ENCODE measurements at places on chromosomes 12 and 14.

- no peak for DNase-seq
These were observed 65.3 kb downstream of the PDE6H start for GRCh38 chr12:15038137-15038536.

DNA sequence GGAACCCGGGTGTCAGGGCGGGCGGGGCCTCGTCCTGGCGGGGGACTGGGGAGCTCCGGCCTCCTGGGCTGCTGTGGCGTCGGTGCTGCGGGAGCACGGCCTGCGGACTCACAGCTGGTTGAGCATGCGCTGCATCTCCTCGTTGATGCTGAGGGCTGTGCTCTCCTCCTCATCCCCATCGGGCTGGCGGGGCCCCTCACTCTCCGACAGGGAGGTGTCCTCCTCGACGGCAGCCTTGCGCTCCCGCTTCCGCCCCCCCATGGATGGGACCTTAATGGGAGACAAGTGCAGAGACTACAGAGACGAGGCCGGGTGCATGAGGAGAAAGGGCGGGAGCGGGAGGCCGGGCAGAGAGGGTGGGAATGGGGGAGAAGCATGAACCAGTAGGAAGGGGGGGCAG lies 7.3 kb downstream of the IFFO1 start:
- no peak for DNase-seq

DNA sequence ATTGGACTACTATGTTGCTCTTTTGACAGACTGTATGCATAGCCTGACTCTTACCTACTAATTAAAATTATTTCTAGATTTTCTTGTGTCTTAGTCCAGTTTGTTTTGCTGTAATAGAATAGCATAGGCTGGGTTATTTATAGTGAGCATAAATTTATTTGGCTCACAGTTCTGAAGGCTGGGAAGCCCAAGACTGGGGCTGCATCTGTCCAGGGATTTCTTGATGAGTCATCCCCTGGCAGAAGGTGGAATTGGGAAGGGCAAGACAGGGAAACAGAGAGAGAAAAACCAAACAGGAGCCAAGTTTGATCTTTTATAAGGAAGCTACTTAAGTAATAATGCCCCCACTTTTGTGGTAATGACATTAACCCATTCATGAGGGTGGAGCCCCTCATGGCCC lies 759.2 kb upstream of the LRFN5 start:
- DNase-seq, result no peak

DNA sequence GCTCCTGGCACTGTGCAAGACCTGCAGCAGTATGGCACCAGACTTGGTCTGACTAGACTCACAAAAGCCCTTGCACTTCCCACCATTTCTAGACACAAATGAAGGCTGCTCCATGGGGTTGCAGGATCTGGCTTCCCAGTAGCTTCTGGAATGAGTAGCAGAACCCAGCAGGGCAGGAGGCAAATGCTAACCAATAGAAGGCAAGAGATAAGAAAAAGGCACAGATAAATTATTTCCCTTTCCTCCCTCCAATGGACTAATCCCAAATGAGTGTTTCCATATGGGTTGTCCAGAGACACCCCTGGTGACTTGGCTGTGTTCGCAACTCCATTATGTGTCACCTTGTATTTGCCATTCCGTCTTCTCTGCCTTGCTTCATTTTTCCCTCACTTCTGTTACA lies 49.7 kb downstream of the KIF21A start:
- DNase-seq, result no peak

DNA sequence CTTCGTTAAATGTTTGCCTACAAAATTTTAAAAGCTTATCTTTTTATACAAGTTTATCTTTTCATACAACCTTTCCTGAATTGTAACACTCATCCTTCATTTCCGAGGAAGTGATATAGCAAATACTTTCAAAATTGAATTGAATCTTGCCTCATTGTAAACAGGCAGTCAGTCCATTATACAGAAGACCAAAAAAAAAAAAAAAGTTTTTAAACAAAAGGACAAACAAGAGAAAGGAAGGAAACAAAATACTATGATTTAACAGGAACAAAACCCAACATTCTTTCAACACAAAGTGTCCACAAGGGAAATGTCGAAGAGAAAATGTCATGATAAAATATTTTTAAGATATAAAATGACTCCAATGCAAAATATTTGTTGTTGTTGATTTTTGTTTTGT lies 8.5 kb downstream of the ATF7 start:
- no peak for DNase-seq

DNA sequence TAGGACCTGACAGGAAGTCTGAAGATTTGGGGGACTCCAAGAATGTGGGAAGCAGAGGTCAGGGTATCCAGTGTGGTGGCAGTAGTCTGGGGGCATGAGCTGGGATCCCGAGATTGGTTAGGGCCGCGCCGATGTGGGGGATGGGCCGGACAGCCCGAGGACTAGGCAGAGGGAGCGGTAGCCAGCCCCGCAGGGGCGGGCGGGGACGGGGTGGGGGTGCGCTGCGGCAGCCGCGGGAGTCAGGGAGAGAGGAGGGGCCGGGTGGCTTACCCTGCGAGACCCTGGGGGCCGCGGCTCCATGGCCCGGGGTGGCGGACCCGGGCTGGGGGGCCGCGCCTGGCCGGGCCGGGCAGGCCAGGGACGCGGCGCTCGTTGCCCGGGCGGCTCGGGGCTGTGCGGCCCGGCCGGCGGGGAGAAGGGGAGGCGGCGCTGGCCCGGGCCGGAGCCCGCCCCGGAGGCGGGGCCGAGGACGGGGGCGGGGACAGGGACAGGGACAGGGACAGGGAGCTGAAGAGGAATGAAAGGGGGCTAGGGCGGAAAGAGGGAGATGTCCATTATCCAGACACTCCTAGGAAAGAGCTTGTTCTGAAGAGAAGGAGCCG lies 5.6 kb downstream of the ZNF385A start:
- DNase-seq, result peak; percentile 89

- no peak for DNase-seq
These were observed 290.8 kb downstream of the RPAP3 start for GRCh38 chr12:47415054-47415453.

DNA sequence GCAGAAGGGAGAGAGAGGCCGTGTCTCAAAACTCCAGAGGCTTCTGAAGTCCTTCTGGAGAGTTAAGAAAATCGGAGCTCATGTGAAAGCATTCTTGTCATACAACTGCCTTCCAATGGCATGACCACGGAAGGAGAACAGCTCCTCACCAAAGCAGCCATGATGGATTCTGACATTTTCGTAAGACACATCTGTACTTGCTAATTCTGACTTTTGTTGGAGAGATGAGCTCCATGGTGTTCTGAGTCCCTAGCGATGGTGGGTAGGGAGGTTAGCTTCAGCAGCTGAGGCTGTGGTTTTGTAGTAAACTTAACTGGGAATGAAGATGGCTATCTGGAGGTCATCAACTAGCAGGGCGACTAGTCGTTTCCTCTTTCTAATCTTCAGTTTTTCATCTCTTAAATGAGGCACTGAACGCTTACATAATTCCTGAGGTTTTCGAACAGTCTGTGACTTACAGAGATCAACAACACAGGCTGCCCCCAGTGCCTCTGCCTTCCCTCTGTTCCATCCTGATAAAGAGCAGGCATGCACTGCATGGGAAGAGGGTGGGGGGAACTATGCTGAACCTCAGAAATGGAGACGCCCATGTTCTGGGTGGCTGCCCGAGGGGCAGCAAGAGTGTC lies 28.6 kb upstream of the DICER1 start:
- no peak for DNase-seq

DNA sequence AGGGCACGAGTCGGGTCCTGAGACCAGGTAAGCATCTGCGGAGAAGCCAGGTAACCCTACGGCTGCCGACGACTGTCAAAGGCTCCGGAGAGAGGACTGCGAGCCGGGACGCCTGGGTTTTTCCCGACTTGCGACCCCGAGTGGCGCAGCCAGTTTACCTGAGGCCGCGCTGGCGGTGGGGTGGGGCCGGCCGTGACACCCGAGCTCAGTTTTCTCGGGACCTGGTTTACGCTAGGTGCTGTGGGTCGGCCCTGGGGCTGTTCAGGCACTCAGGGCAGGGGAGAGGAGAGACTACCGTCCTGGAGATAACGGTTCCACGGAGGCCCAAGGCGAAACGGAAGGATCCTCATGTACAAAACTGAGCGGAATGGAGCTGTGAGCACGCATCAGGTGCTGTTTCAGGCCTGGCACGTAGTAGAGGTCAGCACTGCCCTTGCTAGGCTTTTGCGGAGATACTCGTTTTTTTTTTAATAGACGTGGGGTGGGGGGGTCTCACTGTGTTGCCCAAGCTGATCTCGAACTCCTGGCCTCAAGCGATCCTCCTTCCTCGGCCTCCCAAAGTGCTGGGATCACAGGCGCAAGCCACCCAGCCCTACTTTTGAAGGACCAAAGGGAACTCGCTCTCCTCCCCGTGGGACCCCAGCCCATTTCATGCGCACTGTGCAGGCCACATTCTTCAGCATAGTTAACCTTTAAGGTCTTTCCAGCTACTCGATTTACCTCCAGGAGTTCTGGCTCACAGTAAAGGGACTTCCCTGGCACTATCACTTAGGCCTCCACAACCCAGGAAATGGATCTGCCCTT lies 471 bp downstream of the MTRFR start:
- no peak for DNase-seq

GRCh38 chr14:75222208-75222701 lies 45.8 kb upstream of the TMED10 start:
- DNase-seq, result no peak

GRCh38 chr12:74031045-74031444 lies 506.6 kb upstream of the ATXN7L3B start:
- no peak for DNase-seq

DNA sequence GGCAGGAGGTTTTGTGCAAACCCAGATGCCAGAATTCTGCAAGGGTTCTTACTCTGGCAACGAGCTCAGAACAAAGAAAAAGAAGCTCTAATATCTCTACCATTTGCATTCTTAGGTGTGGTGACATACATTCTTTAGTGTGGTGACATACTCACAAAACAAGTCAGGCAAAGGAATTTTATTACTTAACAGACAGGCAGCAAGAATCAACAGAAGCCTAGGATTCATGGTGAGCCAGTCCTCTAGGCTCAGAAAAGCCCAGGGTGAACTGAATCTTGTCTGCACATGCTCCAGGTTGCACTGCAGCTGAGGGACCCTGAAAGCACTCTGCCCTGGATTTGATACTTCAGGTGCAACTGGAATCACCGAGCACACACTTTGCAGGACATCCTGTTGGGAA lies 122.4 kb upstream of the PTPRQ start:
- no peak for DNase-seq

DNA sequence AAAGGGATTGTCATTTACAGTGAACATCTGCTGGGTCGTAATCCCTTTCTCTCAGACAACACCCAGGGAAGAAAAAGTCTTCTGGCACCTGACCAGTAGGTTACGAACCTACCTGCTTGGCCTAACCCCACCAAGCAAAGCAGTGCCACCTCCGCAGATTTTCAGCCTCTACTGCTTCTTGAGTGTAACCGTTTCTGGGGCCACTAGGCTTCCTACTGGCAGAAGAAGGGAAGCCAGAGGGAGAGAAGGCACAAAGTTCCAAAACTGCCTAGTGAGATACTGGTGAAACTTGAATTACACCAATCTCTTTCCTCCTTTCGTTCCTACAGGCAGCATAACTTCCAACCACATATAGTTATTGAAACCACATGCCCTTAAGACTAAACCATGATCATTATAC lies 383.6 kb downstream of the BCAT1 start:
- DNase-seq, result no peak

GRCh38 chr12:25001311-25001710 lies 52.4 kb upstream of the BCAT1 start:
- no peak for DNase-seq

DNA sequence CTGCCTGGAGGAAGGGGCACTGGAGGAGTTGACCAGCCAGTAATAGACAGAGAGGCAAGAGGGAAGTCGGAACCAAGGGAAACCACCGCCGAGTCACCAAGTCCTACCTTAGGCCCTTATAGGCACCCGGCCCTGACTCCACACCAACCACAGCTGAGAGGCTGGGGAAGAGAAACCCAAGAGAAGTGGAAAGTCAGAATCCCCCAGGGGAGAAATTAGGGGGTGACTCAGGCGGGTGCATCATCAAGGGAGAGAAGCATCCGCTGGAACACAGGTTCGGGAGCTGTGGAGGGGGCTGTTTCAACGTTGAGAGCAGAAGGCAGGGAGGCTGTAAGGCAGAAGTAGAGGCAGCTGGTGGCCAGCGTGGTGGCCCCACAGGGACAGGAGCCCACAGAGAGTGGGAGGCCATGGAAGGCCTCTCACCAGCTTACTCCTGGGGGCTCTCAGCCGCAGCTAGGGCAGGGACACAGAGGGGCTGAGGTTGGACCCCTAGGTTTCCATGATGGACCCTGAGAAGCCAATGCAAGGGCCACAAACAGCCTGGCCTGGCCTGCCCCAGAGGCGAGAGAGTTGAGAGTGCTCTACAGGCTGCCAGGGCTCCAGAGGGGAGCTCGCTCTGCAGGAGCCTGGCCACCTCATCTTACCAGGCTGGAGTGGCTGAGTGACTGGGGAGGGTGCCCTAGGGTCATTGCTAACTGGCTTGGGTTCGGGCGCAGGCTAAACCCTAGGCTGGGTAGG lies 1.4 kb upstream of the TRMT61A start:
- DNase-seq, result no peak

- no peak for DNase-seq
These were observed 108.2 kb upstream of the GPHB5 start for GRCh38 chr14:63426838-63427352.

GRCh38 chr12:127411981-127412380 lies 855.0 kb upstream of the TMEM132C start:
- no peak for DNase-seq

DNA sequence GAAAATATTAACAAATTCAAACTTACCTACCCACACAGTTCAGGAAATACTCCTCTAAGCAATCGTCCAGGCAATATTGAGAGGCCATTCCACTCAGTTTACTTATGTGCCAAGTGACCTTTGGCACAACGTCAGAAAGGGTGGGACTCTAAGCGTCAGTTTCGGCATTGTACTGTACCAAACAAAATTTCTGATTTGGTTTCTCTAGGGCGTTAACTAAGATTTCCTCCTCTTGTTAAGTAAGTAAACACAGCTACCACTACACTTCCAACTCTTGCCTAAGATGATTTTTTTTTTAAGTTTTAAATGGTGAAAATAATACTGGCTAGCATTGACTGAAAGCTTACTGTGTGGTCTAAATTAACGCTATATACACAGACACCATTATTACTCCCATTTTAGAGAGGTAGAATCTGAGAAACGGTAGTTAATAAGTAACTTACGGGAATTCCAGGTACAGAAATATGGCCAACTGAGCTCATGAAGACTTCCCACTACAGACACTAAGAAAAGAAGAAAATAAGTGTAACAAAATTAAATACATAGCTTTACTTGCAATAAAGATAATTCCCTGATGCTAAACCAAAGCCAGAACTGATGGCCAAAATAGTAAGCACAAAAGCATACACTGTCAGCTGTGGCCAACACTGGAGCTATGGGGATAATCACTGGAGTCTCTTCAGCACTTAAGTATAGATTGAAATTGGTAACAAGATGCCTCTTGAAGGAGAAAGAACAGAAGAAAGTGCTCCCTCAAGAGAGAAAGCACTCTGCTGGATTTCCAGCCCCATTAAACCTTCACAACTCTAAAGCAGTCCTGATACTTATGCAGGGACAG lies 76.1 kb downstream of the EPS8 start:
- DNase-seq, result no peak

- DNase-seq, result peak; percentile 48
These were observed 8.1 kb downstream of the PTPN6 start for GRCh38 chr12:6959058-6959804.

GRCh38 chr14:55340482-55340881 lies 69.3 kb downstream of the FBXO34 start:
- DNase-seq, result no peak

- DNase-seq, result no peak
These were observed 87.7 kb downstream of the C12orf75 start for GRCh38 chr12:105418229-105418628.

- no peak for DNase-seq
These were observed 1.5 kb downstream of the FRMD6 start for GRCh38 chr14:51653079-51653774.
